ENCODE measurements at places on chromosomes 2 and 18. TPM values are rescaled to one million over a fixed set of nuclear protein-coding genes. Genes with fewer than 3 reads are reported as not detected.

GKN2 gene
- not detected for total RNA-seq

COLEC12 gene
- total RNA-seq: 11.6 TPM

LRP2 gene
- 0.79 TPM for total RNA-seq

PRKAG3 gene
- not detected for total RNA-seq

DNA sequence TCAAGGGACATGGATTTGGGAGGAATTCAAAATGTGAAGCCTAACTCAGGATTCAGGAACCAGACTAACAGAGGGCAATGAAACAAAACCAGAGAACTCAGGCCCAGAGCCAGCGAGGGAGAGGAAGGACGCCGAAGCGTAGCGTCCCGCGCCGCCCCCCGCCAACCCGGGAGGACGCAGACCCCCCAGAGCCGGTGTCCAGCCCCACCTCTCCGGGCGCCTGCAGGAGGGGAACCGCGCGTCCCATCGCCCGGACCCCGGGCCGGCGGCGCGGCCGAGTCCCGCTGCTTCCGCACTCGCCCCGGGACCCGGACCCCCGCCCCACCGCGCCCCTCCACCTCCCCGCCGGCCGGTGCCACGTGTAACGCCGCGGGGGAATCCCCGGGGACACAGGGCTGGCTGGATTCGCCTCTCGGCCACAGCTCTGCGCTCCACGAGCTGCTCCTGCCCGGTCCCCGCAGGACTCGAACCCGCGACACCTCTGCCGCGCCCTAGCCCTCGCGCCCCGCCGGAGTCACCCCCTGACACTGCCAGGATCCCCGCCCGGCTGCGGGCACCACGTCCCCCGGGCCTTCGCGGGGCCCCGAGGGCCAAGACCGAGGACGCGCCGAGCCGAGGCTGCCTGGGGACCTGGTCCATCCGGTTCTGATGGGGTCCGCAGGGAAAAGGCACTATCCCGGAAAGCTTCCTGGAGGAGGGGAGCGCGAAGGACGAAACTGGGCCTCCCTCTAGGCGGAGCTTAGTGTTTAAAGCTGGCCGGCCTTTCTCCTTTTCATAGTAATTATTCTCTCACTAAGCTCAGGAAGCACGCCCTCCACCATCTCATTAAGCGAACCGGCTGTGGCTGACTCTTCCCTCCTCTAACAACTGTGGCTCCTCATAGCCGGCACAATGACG lies 40.4 kb upstream of the FAM124B start:
- no peak overlapping the region for H3K27ac ChIP-seq
- H3K4me3 ChIP-seq: peak overlapping the region; percentile 63
- peaks cover 2% of the 10 kb centered on the region for H3K4me1 ChIP-seq
- DNase-seq: peak; percentile 26
- H3K36me3 ChIP-seq: no peaks in the 10 kb centered on the region

- no peaks in the 10 kb centered on the region for H3K36me3 ChIP-seq
- H3K27ac ChIP-seq: no peak overlapping the region
- no peak for DNase-seq
- H3K4me3 ChIP-seq: no peak overlapping the region
- H3K4me1 ChIP-seq: peaks cover 3% of the 10 kb centered on the region
Observed at GRCh38 chr2:238114851-238115660, 14.9 kb downstream of the ESPNL start.

GRCh38 chr2:31335921-31336585 lies 78.5 kb downstream of the XDH start:
- H3K27me3 ChIP-seq: no peaks in the 10 kb centered on the region
- peaks cover 38% of the 10 kb centered on the region for H3K4me1 ChIP-seq
- H3K27ac ChIP-seq: peak overlapping the region; percentile 71
- no peak overlapping the region for H3K4me3 ChIP-seq
- H3K36me3 ChIP-seq: no peaks in the 10 kb centered on the region
- DNase-seq: peak; percentile 93

- no peak overlapping the region for H3K4me3 ChIP-seq
- peaks cover 29% of the 10 kb centered on the region for H3K4me1 ChIP-seq
- no peak overlapping the region for H3K27ac ChIP-seq
- peak; percentile 60 for DNase-seq
- no peaks in the 10 kb centered on the region for H3K27me3 ChIP-seq
- H3K36me3 ChIP-seq: no peaks in the 10 kb centered on the region
Observed at GRCh38 chr2:191864628-191865374, 17.9 kb upstream of the CAVIN2 start.

- no peaks in the 10 kb centered on the region for H3K36me3 ChIP-seq
- no peak overlapping the region for H3K27ac ChIP-seq
- H3K4me3 ChIP-seq: no peak overlapping the region
- no peaks in the 10 kb centered on the region for H3K4me1 ChIP-seq
Observed at GRCh38 chr18:70981400-70982140, 692.7 kb downstream of the SOCS6 start.

DNA sequence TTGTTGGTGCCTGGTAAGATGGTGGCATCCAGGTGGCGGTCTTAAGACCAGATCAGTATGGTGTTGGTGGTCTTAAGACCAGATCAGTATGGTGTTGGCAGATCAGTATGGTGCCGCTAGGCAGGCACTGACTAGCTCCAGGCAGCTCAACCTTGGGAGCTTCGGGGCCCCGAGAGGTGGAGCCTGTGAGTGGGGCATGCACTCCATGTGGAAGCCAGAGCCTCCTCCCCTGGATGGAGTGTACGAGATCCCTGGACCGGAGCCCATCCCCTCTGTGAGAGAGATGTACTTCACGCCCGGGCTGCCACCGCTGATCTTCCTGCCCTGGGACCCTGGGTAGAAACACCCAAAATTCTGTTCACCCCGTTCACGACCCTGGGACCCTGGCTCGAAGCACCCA lies 19.0 kb downstream of the MALT1 start:
- H3K36me3 ChIP-seq: peaks cover 5% of the 10 kb centered on the region
- DNase-seq: no peak
- H3K27me3 ChIP-seq: no peaks in the 10 kb centered on the region
- no peak overlapping the region for H3K27ac ChIP-seq

DNA sequence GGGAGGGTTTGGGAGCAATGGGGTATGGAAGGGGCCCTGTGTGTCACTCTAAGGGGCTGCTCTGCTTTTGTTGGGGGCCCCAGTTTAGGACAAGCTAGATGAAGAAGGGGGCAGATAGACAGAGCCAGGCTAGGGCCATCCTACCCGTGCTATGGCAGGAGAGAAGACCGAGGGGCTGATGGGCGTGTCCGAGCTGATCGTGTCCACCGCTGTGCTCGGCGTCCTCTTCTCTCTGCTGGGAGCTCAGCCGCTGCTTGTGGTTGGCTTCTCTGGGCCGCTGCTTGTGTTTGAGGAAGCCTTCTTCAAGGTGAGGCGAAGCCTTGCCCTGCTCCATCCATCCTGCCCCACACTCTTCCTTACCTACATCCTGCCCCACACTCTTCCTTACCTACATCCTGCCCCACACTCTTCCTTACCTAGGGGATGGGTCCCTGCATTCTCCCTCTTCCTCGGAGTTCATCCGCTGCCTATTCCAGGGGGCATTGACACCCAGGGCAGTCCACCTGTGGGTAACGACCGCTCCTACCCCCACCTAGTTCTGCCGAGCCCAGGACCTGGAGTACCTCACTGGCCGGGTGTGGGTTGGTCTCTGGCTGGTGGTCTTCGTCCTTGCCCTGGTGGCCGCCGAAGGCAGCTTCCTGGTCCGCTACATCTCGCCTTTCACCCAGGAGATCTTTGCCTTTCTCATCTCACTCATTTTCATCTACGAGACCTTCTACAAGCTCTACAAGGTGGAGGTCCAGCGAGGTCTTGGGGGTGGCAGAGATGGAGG lies 8.9 kb downstream of the SLC4A3 start:
- H3K4me3 ChIP-seq: no peak overlapping the region
- H3K27me3 ChIP-seq: no peaks in the 10 kb centered on the region
- no peaks in the 10 kb centered on the region for H3K36me3 ChIP-seq

GRCh38 chr18:9694952-9695495 lies 13.1 kb upstream of the RAB31 start:
- H3K4me1 ChIP-seq: peaks cover 2% of the 10 kb centered on the region
- no peak overlapping the region for H3K27ac ChIP-seq
- H3K27me3 ChIP-seq: no peaks in the 10 kb centered on the region
- H3K36me3 ChIP-seq: no peaks in the 10 kb centered on the region
- no peak for DNase-seq

All from astrocyte (in vitro differentiated cells and primary cell).